ENCODE measurements at places on chromosomes 2 and 18.

DNA sequence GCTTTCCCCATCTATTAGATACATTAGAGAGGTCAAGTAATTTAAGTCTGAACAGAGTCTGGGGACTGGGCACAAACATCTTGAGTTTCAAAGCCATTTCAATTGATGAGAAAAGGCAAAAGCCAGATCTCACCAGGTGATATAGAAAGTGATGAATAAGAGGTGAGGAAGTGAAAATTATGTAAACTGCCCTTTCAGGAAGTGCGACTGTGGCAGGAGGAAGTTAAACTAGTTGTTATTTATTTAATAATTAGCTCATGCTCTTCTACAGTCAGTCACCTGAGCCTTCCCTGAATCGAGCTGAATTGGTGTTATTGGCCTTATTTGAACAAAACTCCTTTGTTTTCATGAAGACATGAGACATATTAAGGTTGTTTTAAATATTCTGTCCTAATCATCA, 115.1 kb downstream of the CDH20 start:
- no peak for DNase-seq

GRCh38 chr2:183490914-183491313, 366.7 kb downstream of the NUP35 start:
- peak; percentile 10 for DNase-seq

GRCh38 chr2:178499640-178500039, 19.4 kb downstream of the PLEKHA3 start:
- no peak for DNase-seq

- DNase-seq, result no peak
Observed at GRCh38 chr2:128781585-128782385, 463.1 kb upstream of the HS6ST1 start.

DNA sequence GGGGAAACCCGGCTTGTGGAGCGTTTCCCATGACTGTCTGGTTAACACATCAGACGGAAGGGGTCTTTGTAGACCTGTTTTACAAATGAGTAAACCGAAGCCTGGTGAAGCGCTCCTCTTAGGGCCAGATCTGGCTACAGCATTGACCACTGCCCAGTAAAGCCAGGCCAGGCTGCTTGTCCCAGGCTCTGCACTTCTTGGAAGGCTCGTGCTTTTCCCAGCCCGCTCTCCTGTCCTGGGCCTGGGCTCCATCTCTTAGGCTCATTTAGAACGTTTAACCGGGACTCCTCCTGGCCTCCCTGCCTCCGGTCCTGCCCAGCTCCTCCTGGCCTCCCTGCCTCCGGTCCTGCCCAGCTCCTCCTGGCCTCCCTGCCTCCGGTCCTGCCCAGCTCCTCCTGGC, 4.8 kb downstream of the GPC1 start:
- no peak for DNase-seq

- no peak for DNase-seq
Observed at GRCh38 chr2:147501968-147502367, 342.9 kb upstream of the ACVR2A start.

DNA sequence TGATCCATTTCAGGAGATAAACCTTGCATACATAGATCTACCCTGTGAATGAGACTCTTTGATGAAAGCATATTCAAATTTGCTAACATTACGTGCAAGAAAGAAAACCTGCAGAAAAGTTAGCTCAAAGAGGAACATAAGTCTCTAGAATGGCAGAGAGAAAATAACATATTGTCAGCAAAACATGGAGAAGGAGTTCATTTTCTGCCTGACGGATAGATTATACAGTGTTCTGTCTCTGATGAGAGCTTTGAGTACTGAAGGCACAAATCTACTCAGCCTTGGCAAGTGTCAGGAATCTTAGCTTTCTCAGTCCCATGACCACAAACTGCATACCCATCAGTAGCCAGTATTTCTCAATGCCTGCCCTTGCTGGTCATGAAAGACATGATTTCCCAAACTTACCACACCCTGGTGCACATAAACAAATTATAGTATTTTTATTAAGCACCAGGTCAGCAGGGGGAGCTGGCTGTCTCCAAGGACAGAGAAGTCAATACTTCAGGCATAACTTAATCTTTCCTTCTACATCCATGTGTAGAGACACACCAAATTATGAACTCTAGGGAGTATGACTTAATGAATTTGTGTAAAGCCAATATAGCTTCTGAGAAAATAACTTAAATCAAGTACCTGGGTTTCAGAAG, 401.2 kb upstream of the SOX11 start:
- DNase-seq, result no peak

- DNase-seq, result no peak
Observed at GRCh38 chr18:31243740-31244512, 74.0 kb upstream of the DSG1 start.
